ENCODE measurements at places on chromosomes 4 and X.

- DNase-seq = no peak
Measured at GRCh38 chrX:118484216-118484903, 11.3 kb upstream of the DOCK11 start.

- no peak for DNase-seq
Measured at GRCh38 chr4:156475322-156475721, 496.3 kb downstream of the PDGFC start.

DNA sequence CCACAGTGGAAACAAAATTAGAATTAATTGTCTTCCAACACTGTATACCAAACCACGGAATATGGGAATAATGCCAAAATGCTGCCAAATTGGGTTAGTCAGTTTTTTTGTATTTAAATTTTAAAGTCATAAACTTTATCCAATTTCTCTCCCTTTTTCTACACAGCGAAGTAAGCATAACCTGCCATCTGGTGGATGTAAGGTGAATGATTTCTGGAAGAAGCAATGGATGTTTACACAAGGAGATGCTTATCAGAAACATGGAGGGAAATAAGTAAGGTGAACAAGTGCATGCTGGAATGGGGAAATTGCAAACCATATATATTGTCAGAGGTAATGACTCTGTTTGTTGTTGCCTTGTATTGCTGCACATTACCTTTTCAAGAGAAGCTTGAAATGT is 691.9 kb downstream of the TECRL start:
- no peak for DNase-seq

DNA sequence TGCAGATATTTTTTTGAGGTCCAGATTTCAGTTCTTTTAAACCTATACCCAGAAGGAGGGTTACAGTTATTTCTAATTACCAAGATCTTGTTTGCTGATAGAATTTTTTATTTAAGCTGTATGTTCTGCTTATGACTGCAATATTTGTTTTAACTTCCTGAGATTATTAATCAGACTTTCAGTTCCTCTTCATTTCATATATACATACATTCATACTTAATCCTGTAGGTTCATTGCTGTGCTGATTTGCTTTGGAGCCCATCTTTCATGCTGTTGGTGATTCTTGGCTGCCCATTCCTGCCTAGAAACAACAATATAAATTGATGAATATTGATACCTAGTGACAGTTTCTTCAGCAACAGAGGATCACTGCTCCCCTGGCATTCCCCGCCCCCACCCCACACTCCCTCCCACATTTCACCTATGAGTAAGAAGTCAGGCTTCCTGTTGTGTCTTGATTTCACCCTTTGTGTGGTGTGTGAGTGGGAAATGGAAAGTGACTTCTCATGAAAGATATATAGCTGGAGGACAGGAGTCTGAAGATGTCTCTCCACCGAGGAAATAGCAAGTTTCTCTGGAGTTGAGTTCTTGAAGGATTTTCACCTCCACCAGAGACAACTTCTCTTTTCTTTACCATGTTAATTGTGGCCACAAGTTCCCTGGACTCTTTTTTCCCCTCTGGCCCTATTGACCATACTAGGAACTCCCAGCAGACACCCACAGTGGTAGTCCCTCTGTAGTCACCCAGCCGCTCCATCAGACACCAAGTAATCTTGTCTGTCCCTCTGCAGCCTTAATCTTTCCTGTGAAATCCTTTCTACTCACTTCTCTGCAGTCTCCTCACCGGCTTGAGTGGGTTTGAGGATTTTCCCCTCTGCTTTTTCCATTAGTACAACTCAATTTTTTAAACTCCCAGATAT is 118.4 kb downstream of the ASB9 start:
- DNase-seq = no peak

DNA sequence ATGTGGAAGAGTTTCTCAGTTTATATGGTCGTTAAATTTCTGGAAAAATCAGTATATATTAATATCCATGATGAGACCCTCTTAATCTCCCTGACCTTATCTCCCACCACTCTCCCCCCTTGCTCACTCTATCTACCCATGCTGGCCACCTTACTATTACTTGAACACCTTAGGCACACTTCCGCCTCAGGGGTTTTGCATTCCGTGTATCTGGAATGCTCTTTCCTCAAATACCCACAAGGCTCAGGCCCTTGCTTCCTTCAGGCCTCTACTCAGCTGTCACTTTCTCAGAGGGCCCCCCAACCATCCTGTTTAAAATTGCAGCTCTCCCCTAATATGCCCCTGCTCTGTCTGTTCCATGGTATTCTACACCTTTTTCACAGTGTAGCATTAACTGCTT is 1.9 kb downstream of the KANTR start:
- DNase-seq = no peak

DNA sequence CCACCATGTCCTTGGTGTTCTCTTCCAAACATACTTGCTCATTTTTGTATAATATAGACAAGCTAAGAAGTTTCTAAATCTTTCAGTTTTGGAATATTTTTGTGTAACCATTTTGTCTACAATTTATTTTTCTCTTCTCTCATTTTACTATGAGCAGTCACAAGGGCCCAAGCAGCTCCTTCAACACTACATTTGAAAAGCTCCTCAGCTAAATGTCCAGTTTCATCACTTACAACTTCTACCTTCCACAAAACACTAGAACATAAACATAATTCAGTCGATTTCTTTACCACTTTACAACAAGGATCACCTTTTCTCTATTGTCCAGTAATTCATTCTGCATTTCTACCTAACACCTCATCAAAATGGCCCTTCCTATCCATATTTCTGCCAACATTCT is 554.4 kb downstream of the RAB28 start:
- DNase-seq = no peak

DNA sequence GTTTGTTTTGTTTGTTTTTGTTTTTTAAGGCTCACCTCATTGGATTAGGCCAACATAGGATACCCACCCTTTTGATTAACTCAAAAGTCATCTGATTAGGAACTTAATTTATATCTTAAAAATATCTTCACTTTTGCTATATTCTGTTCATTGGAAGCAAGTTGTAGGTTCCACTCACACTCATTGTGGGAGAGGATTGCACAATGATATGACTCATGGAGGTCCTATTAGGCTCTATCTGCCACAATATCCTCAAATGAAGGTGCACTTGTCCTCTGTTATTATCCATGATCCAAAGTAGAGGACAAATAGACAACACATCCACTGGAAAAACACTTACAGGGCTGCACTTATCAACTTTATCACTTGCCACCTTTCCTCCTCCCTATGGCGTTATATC is 60.5 kb upstream of the ADAMTS3 start:
- no peak for DNase-seq

DNA sequence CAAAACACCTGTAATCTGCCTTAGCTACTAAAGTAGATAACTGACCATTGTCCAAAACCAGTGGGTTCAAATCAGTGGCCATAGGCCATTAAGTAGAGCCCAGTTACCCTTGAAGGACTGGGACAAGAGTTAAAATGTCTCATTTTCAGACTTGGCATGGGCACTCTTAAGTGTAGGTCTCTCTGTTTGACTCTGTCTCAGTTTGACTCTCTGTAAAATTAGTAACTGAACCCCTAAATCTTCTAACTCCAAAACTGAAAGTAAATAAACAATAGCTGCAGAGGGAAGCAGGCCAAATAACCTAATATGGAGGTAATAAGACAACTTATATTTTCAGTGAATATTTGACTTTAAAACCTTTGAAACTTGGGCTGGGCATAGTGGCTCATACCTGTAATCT is 89.1 kb downstream of the SLC16A2 start:
- DNase-seq = no peak

DNA sequence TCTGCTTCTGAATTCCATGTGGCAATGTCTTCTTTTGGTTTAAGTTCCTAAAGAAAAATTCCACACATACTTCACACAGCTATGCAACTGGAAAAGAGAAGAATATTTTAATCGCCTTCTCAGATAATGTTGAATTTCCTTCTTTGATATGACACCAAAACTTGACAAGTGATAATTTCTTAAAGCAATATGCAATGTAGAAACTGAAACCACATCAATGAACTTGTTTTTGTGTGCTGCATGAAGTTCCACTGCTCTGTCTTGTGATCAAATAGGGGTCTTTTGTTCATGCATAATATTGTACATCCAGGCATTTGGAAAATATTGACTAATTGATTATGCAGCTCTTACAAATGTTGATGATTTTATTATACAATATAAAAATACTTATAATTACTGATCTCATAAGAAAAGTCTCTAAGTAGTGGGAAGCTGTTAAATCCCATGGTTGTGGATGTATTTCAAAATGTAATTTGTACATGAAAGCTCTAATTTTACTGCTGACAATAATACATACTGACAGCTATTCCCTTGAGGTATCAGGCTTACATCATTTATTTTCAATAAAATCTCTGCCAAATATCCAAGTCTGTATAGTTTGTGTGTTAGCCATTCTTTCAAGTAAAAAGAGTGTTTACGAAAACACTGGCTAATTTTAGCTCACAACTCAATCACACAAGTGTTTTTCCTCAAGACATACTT is 56.5 kb downstream of the AGA start:
- no peak for DNase-seq

- no peak for DNase-seq
Measured at GRCh38 chrX:69291116-69291515, 125.9 kb upstream of the PJA1 start.

DNA sequence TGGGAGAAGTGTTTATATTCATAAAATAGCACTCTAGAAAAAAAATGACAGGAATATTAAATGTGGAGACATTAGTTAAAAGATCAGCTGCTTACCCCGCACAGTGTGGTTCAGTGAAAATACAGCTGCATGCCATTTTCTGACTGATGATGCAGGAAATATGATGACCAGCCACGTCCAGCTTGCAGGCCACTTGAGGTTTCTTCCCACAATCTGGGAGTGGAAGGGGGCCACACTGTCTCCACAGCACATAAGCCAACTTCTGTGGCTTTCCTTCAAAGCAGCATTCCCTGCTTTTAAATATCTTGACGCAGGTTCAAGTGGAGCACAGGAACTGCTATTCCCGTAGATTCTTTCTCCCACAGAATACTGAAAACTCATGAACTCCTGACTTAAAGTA is 173.4 kb upstream of the GALNT7 start:
- DNase-seq = no peak

All from posterior cingulate gyrus (tissue), 11 donors.